Fibroblast of skin of left biceps (primary cell): ENCODE measurements at places on chromosomes 12 and 14.

DNA sequence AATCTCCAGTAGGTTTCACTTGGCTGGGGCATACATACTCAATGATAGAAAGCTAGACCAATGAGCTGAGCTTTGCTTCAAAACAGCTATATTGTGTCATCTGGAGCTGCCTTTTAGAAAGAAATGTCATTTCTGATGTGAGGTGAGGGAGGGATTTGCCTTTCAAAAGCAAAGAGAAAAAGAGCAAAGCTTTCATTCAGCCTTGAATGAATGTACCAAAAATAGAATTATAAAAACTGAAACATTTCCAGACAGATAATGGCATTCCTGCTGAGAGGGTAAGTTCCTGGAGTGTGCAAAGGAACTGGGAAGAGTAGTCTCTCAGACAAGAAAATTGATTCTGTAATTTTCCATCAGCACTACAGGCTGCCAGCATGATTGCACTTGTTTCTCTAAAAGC is 710.0 kb downstream of the LRFN5 start:
- DNase-seq = no peak

DNA sequence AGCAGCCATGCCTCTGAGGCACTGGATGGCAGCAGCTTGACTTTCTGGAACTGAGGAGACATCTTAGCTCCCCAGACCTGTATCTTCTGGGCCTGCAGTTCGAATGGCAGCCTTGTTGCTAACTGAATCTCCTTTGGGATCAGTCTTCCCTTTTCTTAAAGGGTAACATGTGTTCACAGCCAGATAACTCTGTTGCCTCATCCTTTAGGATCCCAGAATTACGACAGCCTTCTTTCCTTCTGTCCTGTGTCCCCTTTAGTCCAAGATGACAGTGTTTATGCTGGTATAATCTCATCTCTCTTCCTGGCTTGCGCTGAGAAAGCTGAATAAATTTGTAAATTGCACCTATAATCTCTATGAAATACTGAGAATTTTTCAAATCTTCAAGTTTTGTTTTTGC is 9.1 kb upstream of the ERC1 start:
- no peak for DNase-seq

GRCh38 chr12:47718531-47718930 is 6.8 kb downstream of the ENDOU start:
- DNase-seq = no peak

DNA sequence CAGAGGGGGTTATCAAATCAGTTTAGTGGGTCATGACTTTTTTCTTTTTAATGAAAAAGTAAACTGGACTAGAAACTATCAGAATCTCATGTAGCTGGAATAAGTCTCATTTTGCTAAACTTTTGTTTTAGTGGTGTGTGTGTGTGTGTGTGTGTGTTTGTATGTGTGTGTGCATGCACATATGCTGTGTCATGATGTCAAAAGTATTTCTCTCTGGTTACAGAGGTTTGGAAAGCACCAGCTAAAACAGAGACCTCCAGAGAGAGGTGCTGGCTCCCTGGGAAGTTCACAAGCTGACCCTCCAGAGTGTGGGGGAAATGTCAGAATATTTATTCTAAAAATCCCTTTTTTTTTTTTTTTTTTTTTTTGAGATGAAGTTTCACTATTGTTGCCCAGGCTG is 114.7 kb downstream of the LGMN start:
- no peak for DNase-seq

GRCh38 chr14:49997991-49998390 is 105.1 kb downstream of the ARF6 start:
- DNase-seq = no peak

GRCh38 chr12:127767656-127768055 is 499.3 kb upstream of the TMEM132C start:
- no peak for DNase-seq
